ENCODE measurements at places on chromosomes 2 and 18.

DNA sequence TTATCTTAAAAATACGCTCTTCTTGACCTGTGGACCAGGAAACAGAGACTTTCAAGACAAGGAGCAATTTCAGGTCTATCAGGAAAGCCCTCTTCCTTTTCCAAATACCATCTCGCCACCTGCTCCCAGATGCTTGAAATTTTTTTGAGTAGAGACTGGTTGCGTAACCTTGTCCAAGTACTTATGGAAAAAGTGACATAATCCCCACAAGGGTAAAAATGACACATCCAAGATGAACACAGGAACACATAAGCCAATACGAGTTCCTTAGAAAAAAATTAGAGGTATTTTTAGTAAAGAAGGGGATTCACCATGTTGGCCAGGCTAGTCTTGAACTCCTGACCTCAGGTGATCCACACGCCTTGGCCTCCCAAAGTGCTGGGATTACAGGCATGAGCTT, 1.8 kb downstream of the SERPINB13 start:
- DNase-seq: no peak

GRCh38 chr2:238235331-238235732, 4.5 kb downstream of the HES6 start:
- no peak for DNase-seq

GRCh38 chr2:99936065-99936464, 206.3 kb downstream of the AFF3 start:
- no peak for DNase-seq

DNA sequence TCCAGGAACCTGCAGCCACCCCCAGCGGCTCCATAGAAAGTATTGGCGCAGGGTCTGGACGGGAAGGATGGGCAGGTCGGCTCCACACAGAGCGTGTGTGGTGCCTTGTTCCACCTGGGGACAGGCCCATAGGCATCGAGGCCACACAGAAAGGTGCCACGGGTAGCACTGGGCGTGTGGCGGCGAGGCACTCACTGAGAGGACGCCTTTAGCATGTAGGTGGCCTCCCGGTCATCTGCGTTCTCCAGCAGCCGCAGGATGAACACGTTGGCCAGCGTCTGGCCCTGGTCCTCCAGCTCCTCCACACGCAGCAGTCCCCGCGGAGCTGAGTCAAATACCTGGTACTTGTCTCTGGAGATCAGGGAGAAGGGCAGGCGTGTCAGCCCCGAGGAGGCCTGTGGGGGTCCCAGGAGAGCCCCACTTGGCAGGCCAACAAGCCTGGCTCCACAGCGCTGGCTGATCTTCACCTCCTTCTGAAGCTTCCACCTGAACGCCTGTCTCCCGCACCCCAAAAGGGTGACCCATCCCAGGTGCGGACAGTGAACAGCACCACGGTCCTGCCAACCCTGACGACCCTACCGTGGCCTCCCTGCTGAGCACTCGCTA, 13.2 kb downstream of the SNORC start:
- DNase-seq: peak; percentile 84

DNA sequence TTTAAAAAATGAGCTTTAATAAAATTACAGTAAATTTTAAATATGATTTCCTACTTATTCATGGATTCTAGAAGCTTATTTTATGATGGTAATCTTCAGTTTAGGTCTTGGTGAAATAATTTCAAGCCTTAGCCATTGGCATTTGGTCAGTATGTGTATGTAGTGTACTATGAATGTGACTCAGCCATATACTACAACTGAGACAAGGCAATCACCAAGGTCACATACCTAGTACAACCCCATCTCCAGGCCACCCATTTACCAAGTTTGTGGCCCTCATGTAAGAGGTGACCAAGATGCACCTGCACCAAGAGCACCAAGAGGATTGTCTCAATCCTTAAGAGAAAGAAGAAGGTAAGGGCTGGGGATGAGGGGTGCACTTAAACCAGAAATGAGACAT, 54.8 kb upstream of the FRZB start:
- no peak for DNase-seq

- DNase-seq: no peak
Measured at GRCh38 chr18:62452280-62452831, 70.5 kb upstream of the ZCCHC2 start.

DNA sequence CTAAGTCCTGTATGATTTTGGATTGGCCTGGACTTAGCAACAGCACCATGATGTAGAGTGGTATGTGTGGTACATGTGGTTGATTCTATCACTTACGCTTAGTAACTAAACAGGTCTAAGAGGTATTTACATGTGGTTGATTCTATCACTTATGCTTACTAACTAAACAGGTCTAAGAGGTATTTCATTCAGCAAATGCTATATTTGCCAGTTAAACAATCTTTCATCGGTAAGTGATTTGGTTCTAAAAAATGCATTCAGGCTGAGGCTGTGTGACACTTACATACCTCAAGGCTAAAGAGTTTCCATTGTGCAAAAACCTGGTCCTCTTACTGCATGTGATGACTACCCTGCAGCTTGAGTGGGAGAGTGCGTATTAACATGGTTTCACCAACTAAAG, 13.1 kb downstream of the EIF4E2 start:
- DNase-seq: no peak

- no peak for DNase-seq
Measured at GRCh38 chr2:114609801-114610200, 167.4 kb downstream of the DPP10 start.

- DNase-seq: no peak
Measured at GRCh38 chr2:85550486-85550885, 10.8 kb downstream of the GGCX start.

DNA sequence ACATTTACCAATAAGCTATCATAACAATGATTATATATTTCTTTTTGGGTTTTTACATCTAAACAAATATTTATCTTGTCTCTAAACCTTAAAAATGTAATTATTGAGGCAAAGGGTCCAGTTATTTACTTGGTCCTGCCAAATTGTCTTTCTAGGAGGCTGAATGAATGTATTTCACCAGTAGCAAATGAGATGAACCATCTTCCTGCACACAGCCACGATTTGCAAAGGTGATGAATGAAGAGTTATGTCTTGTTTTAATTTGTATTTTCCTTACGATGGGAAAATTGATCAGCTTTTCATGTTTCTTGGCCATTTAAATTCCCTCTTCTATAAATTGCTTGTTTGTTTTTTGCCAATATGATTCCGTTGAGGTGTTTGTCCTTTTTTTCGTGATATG, 1.4 kb downstream of the SP100 start:
- no peak for DNase-seq

GRCh38 chr2:196181484-196181883, 10.1 kb upstream of the STK17B start:
- DNase-seq: no peak

DNA sequence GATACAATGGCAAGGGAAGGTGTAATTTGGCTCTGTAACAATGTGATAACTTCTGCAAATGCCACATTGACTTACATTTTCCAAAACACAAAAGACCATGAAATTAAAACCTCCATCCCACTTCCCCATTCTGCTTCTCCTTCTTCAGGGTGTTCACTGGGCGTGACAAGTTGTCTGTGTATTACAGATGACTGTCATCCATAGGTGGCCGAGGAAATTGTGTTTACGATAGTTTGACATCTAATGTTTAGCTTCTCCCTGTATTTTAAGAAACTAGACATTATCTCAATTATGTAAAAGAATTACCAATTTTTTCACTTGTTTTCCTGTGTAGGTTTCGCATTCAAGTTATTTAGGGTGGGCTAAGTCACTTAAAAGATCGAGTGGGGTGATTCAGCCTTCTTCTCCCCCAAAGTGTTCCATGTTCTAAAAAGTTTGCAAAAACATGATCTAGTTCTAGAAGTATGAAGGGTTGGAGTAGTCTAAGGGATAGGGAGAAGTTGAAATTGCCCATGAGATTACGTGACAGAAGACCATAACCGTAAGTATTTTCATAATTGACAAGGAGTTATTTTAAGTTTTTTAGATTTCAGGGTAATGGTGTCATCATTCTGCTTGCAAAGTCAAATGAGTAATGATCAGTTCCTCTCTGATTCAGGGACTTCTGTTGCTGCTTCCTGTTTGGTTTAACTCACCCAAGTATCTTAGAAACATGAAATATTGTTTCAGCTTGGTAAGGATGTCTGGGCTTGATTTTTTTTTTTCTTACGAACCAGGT, 25.2 kb upstream of the CYTIP start:
- DNase-seq: no peak

DNA sequence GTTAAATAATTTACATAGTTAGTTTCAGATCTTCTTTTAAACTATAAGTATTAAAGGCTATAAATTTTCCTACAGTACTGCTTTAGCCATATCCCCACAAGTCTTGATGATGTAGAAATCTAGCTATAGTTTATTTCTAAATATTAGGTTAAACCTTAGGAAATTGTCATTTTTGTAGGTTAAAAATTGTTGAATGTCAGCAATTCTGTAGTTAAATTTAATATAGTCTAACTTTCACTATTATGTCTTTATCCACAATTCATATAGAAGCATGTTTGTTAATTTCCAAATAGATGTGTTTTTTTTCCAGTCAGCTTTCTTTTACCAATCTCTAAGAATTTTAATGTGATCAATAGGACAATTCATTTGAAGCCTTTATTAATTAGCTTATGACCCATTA, 199.7 kb downstream of the ETAA1 start:
- DNase-seq: no peak

DNA sequence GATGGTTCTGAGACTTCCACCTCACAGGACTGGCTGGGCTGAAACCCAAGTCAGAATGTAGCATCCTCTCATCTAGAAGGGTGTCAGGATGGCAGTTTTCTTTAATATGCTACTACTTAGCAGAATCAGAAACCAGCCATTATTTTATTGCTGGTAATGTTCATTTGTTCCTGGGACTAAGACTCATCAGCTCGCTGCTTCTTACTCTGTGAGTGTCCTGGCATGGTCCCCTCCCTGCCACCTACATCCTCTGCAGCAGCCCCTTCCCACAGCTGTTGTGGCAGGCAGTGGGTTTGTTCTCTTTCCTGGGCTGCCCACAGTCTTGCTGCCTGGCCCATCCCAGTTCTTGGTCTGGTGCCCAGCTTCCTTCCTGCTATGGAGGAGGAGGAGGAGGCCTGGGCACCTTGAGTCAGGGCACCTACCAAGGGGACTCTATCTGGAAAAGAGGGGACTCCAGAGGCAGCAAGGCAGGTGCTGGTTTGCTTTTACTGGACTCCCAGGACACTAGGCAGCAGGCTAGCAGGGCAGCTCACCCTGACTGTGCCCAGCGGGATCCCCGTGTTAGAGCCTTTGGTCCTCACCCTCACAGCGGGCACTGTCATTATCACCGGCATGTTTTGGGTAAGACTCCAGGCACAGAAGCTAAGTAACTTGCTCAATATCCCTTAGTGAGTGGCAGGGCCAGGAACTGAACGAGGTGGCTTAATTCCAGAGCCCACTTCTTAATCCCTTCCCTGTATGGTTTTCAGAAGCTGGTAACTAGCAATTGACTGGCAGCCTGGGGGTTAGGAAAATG, 62.1 kb downstream of the LRRFIP1 start:
- peak; percentile 83 for DNase-seq

DNA sequence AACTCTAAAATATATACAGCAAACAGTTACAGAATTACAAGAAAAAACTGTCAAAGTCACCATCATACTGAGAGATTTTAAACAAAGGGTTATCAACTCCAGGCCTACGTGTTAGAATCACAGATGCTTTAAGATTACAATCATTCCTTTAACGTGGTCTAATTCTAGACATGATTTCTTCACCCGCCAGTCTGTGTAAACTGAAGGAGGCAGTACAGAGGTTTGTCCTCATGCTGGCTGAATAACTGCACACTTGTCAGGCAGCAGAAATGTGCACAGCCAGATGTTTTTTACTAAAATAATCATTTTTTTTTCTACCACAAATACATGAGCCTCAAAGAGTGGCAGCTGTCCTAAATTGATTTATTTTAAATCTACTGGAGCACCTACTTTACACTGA, 15.5 kb upstream of the NEURL3 start:
- no peak for DNase-seq

DNA sequence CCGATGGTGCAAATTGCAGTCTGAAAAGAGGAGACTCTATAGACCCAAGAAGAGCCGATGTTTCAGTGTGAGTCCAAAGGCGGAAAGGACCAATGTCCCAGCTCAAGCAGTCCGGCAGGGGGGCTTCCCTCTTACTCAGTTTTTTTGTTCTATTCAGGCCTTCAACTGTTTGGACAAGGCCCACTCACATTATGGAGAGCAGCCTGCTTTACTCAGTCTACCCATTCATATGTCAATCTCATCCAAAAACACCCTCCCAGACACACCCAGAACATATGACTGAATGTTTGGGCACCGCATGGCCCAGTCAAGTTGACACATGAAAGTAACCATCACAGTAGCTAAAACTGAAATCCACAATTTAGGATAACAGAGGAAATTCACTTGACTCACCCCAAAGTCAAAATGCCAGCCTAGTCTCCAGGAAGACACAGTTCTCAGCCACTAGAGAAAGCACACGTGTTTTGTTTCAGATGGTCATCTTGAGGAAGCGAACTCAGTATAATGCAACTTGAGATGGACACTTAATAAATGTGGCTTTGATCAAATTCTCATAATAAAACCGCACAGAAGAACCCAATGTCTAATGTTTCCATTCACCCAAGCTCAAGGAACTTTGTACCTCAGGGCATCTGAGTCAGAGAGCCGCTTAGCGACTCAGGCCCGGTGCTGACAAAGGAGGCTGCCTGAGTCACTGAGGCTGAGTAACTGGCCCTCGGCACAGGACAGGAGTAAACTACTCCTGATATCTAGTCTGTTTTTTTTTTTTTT, 2.4 kb downstream of the FHL2 start:
- DNase-seq: no peak

- DNase-seq: no peak
Measured at GRCh38 chr2:216683846-216684245, 11.5 kb downstream of the IGFBP5 start.

- no peak for DNase-seq
Measured at GRCh38 chr2:236875906-236876505, 209.7 kb upstream of the COPS8 start.

DNA sequence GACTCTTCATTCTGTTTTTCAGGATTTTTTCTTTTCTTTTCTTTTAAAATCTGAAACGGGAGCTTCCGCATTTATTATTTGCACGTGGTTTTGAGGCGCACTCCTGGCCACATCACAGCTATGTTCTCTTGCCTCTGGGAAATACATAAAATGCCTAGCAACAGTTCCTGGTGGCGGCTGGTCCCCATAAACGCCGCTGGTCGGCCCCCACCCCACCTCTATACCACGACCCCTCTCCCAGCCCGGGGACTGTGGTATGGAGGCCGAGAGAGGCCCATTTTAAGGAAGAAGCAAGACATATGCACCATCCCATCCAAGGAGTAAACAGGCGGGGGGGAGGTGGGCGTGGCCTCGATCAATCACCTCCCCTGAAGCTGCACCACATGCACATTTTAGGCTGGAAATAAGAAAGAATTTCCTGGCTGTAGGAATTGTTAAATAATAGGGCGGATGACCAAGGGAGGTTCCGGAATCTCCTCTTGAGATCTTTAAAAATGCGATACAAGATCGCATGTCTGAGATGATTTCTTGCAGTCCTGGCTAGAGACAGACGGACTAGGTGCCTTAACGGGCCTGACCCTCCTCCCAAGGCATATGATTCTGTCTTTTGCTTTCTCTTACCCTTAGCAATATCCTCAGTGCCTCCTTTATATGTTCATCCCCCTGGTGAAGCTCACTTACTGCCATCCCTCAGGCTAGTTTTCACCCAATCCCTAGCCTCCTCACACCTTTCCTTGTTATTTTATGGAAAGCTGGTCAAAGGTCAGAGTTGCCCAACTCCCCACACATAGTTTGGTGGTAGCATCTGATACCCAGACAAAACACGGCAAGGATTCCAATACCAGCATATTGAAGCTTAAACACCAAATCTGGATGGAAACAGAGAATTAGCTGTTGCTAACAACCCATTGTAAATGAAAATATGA, 82.4 kb downstream of the BCL2 start:
- DNase-seq: no peak

Measured in mesenteric fat pad (tissue), 1 donor.